Hematopoietic multipotent progenitor cell treated with erythropoietin and hydrocortisone succinate and interleukin-3 and kit ligand, for 6 days (in vitro differentiated cells): ENCODE measurements at places on chromosomes 5 and 9.
A peak's percentile ranks its signal among the peaks of the same experiment; 100 is the strongest.

DNA sequence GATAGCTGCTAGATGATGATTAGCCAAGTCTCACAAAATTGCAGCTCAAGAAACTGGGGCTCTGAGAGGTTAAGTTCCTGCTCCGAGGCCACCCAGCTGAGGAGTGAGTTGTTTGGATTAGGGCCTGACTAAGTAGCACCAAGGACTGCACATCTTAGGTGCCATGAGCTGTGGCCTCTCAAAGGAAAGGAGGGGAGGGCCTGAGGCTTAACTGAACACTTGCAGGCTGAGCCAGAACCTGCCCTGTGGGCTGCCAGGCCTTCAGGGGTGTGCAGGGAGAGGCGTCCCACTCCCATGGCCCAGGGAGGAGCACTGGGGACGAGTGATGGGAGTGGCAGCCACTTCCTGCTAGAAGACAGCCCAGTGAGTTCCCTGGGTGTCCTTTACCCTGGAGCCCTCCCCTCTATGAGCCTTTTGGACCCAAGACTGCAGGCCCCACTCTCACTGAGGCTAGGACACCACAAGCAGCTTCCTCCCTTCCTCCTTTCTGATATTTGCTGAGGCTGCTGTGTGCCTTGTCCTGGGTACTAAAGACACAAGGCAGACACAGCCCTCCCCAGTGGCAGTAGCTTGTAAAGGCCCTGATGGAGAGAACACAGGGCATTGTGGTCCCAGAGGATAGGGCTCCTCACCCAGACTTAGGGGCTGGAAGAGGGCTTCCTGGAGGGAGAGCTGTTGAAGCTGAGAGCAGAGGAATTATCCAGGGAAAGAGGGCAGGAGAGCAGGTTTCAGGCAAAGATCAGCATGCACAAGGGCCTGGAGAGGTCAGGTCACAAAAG is 22.1 kb downstream of the LMX1B start:
- no peak for DNase-seq

DNA sequence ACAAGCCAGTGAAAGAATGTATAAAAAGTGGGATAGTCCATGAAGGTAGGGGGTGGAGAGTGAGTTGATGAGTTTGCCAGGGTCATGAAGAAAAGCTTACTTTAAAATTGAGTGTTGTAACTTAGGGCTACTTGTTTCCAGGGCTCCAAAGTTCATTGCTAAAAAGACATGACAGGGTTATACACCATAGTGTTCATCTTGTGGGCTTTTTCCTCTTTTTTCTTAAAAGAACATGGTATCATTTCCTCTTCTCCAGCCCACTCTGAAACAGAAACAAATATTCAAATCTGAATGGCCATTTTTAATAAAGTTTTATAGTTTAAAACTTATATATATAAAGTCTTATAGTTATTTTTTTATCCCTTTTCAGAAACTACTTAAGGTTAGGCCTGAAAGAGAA is 115.7 kb upstream of the SMC2 start:
- no peak for DNase-seq

DNA sequence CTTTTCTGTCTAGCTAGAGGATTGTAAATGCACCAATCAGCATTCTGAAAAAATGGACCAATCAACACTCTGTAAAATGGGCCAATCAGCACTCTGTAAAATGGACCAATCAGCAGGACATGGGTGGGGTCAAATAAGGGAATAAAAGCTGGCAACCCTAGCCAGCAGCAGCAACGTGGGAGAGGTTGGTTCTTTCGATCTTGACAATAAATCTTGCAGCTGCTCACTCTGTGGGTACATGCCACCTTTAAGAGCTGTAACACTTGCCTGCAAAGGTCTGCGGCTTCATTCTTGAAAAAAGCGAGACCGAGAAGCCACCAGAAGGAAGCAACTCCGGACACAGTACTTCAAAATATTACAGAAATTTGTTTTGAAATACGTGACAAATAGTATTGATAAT is 424.6 kb upstream of the CDH9 start:
- no peak for DNase-seq

- DNase-seq: no peak
Measured at GRCh38 chr5:90305041-90305720, 104.4 kb downstream of the CETN3 start.

GRCh38 chr5:133734916-133735315 is 122.6 kb upstream of the FSTL4 start:
- no peak for DNase-seq

DNA sequence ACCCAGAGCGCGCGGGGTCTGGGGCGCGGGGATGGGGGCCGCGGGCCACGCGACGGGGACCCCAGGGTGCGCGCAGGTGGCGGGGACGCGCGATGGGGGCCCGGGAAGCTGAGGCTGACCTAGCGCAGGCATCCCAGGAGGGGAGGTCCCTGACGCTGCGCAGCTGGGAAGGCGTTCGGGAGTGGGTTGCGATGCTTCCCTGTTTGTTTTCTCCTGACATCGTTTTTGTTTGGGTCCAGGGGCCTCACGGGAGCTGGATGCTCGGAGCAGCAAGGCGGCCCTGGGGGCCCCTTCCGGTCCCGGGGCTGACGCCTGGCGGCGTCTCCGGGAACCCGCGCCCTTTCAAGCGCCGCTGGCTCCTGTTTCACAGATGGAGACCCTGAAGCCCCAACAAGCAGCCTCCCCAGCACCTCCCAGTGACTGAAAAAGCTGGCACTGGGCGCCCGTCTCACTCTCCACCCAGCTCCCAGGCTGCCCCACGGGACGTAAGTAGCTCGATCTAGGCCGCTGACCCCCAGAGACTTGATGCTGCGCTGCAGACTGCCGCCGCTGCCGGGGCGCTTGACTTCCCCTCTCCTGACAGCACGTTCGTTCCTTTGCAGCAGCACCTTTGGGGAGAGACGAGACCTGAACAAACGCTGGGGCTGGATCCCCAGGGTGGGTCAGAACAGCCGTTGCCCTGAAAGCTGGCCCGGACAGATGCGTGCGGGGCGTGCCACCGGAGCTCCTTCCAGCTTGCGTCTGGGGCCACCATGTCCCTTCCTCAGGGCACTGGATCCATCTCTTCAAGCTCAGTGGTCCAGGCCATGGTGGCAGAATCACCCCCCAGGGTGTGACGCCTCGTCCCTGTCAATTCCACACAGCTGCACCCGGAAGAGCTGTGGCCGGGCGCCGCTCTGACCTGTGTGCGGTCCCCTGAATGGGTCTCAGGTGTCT is 593 bp downstream of the BRD3OS start:
- DNase-seq: peak; percentile 55

- DNase-seq: no peak
Measured at GRCh38 chr9:114433720-114434255, 46.0 kb upstream of the AKNA start.

GRCh38 chr5:14678773-14679334 is 14.3 kb downstream of the OTULIN start:
- no peak for DNase-seq

GRCh38 chr5:154677921-154678320 is 77.3 kb upstream of the LARP1 start:
- peak; percentile 56 for DNase-seq

DNA sequence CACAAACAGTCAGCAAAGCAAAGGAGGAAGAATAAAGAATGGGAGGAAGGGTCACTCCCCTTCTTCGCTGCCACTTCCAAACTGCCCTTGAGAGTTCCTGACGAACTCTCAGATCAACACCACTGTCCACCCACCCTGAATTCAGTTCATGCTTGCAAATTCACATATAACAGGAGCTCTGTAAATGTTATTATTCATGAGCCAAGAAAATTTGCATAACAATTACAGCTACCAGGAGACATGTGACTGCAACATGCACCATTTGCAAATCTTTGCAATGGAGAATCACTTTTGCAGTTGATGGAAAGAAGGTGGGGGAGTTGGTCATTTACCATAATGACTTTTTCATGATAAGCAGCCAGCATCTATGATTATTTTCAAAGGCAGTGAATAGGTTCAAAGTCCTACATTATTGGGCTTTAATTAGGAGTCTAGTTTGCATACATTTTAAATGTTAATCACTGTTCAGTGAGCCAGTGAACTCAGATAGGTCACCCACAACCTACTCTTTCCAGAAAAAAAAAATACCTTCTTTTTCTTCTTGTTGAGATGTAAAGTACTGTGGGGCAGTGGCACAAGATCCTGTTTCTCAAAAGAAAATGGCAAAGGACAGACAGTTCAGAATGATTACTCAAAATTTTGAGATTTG is 149.7 kb downstream of the CAAP1 start:
- DNase-seq: no peak

- DNase-seq: peak; percentile 58
Measured at GRCh38 chr5:2017540-2018389, 135.0 kb upstream of the IRX4 start.

- DNase-seq: no peak
Measured at GRCh38 chr5:35416217-35416988, 186.1 kb upstream of the PRLR start.

- no peak for DNase-seq
Measured at GRCh38 chr9:128916204-128916603, 4.6 kb upstream of the PHYHD1 start.

DNA sequence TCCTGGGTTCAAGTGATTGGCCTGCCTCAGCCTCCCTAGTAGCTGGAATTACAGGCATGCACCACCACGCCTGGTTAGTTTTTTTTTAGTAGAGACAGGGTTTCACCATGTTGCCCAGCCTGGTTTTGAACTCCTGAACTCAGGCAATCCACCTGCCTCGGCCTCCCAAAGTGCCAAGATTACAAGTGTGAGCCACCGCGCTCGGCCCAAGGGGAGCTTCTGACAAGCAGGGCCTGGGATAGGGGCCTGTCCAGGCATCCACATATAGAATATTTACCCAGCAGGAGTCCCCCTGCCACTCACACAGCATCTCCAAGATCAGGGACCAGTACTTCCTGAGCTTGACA is 10.1 kb downstream of the IRF1 start:
- no peak for DNase-seq

GRCh38 chr5:119864286-119864685 is 234.9 kb downstream of the FAM170A start:
- DNase-seq: no peak

DNA sequence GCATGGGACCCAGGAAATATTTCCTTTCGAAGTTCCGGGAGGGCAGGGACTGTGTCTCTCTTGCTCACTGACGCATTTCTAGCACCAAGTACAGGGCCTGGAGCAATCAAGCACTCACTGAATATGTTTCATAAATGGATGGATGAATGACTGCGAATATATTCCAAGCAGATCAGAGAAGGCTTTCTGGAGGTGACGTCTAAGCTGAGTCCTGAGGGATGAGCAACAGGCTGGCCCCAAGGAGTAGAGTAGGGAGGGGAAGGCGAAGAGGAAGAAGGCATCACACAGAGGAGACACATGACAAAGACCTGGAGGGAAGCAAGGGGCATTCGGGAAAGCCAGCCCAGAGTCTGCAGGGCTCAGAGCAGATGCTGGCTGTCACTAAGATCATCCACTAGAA is 13.9 kb downstream of the ANXA6 start:
- no peak for DNase-seq

GRCh38 chr9:16030528-16031185 is 477.8 kb downstream of the CCDC171 start:
- DNase-seq: peak; percentile 60

GRCh38 chr9:113658545-113658895 is 195.0 kb downstream of the RGS3 start:
- no peak for DNase-seq

- DNase-seq: peak; percentile 92
Measured at GRCh38 chr9:105405514-105406131, 42.2 kb upstream of the FSD1L start.

GRCh38 chr9:119902611-119903010 is 533.4 kb upstream of the BRINP1 start:
- no peak for DNase-seq

GRCh38 chr9:131395157-131396098 is 1.5 kb downstream of the PRRC2B start:
- peak; percentile 68 for DNase-seq

- DNase-seq: no peak
Measured at GRCh38 chr5:36881807-36882206, 5.2 kb downstream of the NIPBL start.

DNA sequence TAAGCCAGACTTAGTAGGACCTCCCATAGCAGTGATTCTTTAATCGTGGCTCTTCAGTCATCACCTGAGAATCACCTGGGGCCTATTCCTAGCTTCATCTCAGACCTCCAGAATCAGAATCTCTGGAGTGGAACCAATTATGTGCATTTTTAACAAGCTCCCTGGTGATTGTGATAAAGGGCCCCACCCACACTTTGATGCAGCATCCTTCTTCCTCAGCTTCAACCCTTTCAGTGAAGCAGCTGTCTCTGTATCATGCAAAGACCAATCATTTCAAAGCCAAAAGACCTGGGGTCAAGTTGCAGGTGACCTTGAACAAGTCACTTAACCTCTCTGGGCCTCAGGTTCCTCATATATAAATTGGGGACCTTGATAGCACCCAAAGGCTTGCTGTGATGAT is 17.1 kb downstream of the FBXO10 start:
- no peak for DNase-seq

DNA sequence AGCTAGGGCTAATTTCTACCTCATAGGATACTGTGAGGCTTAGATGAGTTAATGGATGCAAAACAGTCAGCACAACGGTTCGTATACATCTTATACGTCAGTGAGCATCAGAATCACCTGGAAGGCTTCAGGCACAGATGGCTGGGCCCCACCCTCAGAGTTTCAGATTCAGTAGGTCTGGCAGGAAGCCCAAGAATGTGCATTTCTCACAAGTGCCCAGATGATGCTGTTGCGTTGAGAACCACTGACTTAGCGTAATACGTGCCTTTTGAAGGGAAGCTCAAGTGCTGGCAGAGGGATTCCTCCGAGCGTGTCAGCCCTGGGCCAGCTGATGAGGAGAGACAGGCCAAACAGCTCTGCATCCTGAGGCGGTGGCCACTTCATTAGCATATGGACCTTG is 117.1 kb upstream of the WWC1 start:
- DNase-seq: no peak

GRCh38 chr5:74056107-74056788 is 430.3 kb downstream of the ARHGEF28 start:
- DNase-seq: no peak

DNA sequence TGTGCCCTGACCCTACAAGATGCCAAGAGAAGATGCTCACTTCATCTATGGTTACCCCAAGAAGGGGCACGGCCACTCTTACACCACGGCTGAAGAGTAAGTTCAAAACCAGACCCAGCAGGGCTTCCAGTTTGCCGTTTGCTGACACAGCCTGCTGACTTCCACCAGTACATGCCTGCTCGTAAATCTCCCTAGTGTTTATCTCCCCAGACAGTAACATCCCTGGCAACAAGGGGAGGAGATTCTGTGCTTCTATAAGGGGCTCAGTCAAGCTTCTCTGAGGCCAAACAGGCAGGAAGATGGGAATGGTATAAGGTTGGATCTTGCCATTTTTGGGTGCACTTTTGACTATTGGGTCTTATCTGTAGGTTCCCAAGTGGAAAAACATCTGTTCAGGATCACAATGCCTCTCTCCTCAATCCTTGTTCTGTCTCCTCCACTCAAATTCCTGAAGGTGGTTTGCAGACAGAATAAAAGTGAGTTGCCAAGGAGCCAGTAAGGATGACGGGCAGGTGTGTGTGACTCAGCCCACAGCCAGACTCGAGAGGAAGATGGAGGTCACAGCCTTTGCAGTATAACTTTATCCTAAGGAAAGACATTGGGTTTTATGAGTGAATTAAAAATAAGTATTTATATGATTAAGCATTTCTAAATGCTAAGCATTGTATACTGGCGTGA is 1.9 kb downstream of the MLANA start:
- DNase-seq: no peak
